Erythroblast (primary cell): ENCODE measurements at places on chromosomes 7 and 10.

GRCh38 chr10:122051609-122052385 is 62.8 kb downstream of the TACC2 start:
- peak; percentile 1 for DNase-seq

GRCh38 chr7:2105280-2105679 is 127.5 kb downstream of the MAD1L1 start:
- DNase-seq: no peak

GRCh38 chr10:86410542-86411124 is 44.0 kb upstream of the GRID1 start:
- DNase-seq: no peak

GRCh38 chr10:86402283-86402941 is 35.8 kb upstream of the GRID1 start:
- no peak for DNase-seq

GRCh38 chr7:8208816-8209215 is 53.2 kb downstream of the ICA1 start:
- DNase-seq: no peak

- DNase-seq: no peak
Measured at GRCh38 chr10:122120008-122120744, 131.2 kb downstream of the TACC2 start.

- no peak for DNase-seq
Measured at GRCh38 chr7:134315679-134316538, 821 bp downstream of the SLC35B4 start.

- no peak for DNase-seq
Measured at GRCh38 chr10:125774581-125775191, 935 bp downstream of the MMP21 start.

DNA sequence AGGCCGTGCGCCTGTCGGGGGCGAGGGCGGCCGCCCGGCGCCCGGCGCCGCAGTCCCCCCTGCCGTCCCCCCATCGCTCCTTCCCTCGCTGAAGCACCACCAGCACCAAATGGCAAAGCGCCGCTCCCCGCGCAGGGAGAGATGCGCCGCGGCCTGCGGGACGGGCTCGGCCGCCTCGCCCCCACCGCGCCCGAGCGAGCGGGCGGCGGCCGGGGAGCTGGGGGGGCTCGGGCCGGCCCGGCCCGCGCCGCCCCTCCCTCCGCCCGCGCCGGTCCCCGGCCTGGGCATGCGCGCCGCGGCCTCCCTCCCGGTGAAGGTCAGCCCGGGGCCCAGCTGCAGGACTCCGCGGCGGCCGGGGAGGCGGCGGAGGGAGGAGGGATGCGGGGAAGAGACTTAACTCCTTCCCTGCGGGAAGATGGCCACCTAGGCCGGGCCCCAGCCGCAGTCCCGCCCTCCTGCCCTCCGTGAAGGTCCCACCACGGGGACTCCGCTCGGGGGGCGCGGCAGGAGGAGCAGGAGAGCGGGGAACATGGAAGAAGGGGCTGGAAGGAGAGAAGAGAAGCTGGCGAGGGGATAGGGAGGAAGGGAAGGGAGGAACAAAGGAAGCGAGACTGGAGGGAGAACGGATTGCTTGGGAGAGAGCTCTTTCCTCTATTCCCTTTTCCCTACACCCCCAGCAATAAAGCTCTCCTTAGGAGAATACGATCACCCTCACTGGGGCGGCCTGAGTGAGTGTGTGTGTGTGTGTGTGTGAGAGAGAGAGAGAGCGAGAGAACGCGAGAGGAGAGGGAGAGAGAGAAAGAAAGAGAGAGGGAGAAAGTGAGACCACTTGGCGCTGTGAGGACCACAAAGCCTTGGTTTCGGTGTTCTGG is 3.4 kb upstream of the SMARCD3 start:
- DNase-seq: no peak

DNA sequence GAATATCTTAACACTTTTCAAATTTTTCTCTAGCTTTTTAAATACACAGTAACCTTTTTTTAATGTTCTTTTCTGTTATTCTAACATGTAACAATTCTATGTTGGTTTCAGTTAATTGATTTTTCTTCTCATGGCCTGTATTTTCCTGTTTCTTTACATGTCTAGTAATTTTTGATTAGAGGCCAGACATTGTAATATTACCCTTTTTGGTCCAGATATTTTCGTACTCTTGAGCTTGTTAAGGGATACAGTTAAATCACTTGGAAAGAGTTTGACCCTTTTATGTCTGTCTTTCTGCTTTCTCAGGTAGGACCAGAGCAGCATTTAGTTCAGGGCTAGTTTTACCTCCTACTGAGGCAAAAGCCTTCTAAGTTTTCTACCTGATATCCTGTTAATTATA is 45.0 kb downstream of the BICC1 start:
- no peak for DNase-seq

- DNase-seq: peak; percentile 57
Measured at GRCh38 chr10:86522510-86522855, 891 bp upstream of the WAPL start.

DNA sequence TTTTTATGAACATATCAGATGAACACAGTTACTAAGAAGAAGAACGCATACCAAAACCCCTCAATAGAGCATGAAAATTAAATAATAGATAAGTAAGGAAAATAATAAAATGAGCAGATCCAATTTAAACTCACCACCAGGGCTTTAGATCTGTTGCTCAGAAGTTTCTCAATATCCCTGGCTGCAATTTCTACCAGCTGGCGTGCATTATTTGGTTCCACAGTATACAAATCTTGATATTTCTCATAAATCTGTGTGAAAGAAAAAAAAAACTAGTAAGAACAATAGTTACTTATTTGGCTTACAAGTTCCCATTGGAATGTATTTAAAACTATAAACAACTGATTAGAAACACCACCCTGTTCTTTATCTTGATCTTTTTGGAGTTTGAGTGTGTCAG is 108.6 kb downstream of the CACNA2D1 start:
- DNase-seq: no peak

DNA sequence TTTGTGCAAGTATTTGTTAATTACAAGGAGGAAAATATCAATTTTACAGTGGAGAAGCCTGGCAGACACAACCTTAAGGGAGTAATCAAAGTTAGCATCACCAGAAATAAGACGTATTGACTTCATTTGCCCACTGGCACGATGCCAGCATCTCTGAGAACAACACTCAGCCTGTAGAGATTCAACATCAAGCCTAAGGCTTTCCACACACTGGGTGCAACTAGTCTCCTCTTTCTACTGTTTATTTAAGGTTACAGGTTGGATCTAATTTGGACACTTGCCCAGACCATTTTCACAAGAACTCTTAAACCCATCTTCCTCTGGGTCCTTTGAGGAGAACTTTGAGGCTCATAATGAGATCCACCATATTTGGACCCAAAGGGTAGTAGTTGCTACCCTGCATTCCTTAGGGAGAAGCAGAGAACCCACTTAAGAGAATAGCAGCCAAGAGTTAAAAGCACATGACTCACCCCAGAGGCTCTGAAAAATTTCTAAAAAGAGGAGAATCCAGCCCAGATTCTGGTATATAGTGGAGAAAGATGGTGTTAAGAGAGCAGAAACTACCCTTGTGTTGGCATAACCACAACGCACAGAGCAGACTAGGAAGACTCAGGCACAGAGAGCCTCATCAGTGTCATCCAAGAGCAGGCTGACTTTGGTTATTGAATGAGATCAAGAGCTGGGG is 97.3 kb downstream of the CCDC71L start:
- peak; percentile 65 for DNase-seq

DNA sequence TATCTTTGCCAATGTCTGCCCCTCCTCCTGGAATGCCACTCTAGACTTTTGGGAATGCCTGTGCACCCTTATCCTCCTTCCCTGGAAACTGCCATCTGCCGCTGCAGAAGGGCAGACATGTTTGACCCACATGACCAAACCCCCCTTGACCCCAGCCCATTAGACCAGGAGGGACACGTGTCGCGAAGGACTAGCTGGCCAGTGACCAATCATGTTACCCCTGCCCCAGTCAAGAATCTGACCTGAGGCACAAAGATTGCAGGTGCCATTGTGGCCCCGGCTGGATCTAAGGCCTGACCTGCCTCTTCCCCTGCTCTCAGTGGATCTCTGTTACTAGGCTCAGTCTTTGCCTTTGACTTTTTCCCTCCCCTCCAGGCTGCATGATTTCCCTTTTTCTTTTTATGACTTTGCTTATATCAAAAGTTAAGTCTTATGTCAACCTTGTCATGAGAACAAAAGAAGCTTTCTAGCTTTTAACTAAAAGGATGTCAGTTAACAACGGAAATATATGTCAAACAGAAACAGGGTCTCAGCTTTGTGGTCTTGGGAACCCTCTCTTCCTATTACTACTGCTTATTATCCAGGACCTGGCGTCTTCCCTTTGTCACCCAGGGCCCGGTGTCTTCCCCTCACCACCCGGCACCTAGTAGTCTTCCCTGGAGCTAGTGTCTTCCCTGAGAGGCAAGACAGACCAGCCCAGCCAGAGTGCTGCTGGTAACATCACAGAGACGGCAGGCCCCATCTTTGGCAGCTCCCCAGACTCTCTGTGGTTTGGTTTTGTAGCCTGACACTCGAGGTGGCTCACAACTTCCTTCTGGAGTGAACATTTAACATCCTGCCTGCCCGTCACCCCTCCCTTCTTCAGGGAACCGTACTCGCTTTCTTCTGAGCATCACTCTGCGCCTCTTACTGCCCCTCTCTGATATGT is 24.4 kb upstream of the PPIF start:
- no peak for DNase-seq
